Right kidney (tissue), 9 donors: ENCODE measurements at places on chromosomes 7 and 10.

DNA sequence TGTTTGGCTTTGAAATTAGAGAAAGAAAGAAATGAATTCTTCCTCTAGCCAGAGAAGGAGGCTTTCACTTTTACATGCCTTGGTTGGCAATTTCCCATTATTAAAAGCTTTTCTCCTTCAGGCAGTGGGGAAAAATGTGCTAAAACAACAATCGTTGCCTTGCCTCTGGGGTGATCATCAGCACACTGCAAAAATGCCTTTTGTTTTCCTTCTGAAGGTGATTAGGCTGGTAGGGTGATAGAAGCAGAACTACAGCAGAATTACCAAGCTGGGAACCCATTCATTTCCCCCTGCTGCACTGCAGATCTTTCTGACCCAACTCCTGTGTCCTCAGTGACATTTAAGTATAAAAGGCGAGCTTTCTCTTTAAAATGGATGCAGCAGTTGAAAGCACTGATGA is 22.2 kb downstream of the ANK3 start:
- no peak for DNase-seq

DNA sequence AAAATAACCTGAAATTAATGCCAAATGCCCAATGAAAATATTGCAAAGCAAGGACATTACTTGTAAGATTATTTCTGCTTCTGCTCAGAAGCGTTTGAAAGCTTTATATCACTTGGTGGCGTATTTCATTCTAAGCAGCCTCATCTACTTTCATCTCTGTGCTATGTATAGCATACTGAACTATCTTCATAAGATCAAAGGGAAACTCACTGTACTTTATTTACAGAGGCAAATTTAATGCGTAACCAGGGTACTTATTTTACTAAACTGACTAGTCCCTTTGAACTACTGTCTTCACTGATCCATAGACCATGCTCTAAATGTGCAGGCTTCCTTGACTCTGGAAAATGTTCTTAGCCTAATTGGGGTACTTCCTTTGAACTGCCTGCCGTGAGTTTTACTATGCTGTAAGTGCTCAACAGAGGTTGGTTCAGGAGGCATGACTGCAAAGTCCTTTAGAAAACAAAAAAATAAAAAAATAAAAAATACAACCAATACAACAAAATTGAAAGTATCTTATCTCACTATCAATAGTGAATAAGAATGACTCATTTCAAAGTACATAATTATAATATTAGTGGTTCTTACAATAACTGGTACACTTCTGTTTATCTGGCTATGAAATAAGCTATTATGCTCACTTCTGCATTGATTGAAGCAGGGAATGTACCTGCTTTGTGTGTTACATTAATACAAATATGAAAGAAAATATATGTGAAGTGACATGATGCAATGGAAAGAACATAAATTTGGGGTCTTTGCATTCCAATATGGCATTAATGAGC is 41.0 kb upstream of the TSPAN12 start:
- DNase-seq = no peak

GRCh38 chr10:17655567-17656146 is 11.7 kb downstream of the STAM start:
- no peak for DNase-seq

DNA sequence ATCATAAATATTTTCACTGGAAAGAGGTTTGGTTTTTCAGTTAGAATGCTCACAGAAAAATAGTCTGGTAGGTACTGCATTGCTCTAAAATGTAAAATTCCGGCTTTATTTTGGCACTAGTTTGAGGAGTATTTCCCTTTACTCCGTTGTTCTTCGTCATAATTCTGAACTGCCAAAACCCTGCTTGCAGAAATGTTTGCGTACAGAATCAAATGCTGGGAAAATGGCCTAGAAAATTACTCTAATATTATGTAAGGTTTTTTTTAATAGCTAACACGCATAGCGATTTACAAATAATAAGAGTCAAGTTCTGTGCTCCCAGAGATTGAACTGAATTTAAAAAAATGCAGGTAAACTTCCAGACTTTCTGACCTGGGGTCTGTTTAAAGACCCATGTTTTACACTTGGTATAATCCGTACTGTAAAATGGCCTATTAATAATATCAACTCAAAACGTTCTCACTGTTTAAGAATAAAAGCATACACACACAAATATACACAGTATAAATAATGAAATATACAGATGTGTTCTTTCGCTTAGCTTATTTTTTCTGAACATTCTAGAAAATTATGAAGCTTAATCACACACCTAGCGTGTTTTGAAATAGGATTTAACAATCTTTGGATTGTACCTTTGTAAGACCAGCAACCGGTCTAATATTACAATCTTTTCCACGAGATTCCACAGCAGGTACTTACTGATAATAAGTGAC is 23.5 kb upstream of the ANLN start:
- DNase-seq = no peak

DNA sequence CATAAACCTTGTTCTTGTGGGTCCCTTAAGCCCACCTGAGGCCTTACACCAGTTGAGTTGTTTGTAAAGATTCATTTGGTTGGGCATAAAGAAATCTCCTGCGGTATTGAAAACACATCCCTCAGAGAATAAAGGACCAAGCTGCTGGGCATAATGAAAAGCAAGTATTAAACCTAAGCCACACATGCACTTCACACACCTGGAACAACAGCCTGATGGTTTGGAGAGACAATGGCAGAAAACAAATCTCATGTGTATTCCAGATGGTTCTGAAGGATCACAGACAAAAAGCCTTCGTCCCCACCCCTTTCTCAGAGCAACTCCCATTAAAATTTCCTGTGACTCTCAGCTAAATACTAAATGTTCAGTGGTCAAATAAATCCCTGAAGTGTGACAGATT is 44.2 kb downstream of the FEZF1 start:
- no peak for DNase-seq

DNA sequence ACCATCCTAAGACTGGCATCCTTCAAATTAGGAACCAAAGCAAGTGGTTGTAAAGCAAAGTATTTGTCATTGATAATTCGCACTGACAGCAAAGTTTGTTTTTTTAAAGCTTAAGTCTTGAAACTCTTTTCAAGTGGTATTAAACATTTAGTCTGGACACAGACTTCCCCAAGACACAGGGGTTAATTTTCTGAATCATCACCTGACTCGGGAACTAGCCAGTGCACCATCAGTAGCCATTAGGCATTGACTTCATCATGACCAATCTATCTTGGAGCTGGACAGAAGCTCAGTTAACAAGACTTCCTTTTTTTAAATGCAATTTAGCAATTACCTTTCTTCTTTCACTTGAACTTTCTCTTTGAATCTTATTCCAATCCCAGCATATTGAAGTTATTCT is 210.6 kb downstream of the ZNF365 start:
- DNase-seq = no peak

DNA sequence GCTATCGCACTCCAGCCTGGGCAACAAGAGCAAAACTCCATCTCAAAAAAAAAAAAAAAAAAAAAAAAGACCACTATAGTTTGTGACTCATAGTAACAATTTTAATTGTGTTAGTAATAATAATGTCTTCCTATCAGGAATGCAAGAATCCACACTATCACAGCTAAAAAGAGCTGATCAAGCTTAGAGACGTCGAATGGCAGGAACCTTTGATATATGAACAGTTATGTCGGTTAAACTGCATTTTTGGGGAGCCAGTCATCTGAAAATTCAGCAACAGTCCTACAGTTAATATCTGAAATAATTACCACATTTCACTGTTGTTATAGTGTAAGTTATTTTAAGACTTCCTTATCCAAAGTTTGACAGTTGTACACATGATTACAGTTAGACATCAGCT is 8.8 kb downstream of the PHYH start:
- DNase-seq = no peak

GRCh38 chr10:9613338-9614075 is 1404.2 kb upstream of the CELF2 start:
- no peak for DNase-seq

GRCh38 chr7:11207565-11207964 is 233.9 kb downstream of the PHF14 start:
- no peak for DNase-seq

GRCh38 chr7:155466814-155467733 is 9.1 kb downstream of the EN2 start:
- DNase-seq = peak; percentile 71

DNA sequence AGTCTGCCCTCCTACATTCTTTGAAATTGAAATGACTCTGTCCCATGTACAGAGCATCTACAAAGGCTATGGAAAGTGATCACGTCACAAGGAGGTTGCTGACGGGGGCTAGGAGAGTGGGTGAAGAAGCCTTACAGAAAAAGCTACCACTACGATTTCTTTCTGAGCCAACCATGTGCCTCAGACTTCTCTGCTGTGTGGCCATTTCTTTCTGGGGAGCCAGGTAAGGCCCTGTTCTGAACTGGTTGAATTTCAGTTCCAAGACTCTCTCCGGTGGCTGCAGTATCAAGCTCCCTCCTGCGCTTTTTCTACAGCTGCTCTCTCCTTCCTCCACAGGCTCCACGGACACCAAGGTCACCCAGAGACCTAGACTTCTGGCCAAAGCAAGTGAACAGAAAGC is 112.5 kb upstream of the PRSS1 start:
- no peak for DNase-seq

- DNase-seq = no peak
These were observed 20.3 kb downstream of the CHAT start for GRCh38 chr10:49634069-49634660.

DNA sequence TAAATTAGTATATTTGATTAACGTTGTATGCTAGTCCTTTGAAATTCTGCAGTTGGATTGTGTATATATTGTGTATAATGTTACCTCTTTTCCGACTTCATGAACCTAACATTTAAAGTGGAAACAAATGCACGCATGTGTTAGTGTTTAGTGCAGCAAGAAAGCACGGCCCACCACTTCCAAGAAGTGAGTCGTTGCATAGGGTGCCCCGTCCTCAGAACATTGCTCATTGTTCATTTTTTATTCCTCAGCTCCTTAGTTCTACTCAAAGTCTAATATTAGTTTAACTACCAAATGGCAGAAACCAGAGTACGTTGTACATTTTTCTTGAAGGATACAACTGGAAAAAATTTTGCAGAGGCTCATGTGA is 407.6 kb downstream of the AUTS2 start:
- peak; percentile 22 for DNase-seq

DNA sequence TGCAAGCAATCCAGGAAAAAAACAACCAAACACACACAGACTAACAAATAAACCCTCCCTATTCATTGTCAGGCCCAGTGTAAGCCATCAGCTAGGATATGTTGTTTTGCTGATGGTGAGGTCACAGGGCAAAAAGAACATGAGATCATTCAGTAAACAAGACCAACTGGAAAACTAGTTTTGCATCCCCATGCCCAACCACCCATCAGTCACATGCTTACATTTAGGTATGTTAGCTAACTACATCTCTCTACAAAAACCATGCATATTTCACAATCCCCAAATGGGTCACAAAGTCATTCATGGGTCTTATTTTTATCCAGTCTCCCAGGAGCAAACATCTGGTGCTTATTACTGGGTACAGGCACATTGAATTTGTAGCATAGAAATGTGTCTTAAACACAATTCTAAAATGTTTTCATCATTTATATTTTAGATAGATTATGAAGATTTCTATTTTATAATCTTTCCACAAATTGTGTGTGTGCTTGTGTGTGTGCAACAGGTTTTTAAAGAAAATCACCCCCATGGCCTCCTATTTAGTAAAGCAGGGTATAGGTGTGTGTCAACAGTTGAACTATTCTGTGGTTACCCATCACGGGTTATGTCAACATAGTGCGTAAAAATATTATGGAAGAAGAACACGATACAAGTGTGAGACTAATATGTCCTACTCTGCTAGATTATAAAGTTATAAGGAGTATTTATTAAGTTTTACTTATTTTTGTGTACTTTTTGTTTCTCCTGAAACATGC is 103.8 kb upstream of the AKR1E2 start:
- DNase-seq = no peak

- no peak for DNase-seq
These were observed 63.1 kb upstream of the MEOX2 start for GRCh38 chr7:15749631-15750030.

- DNase-seq = no peak
These were observed 559.4 kb upstream of the GALNT17 start for GRCh38 chr7:70572571-70572970.

- no peak for DNase-seq
These were observed 4.4 kb downstream of the BMPER start for GRCh38 chr7:33909755-33910154.

DNA sequence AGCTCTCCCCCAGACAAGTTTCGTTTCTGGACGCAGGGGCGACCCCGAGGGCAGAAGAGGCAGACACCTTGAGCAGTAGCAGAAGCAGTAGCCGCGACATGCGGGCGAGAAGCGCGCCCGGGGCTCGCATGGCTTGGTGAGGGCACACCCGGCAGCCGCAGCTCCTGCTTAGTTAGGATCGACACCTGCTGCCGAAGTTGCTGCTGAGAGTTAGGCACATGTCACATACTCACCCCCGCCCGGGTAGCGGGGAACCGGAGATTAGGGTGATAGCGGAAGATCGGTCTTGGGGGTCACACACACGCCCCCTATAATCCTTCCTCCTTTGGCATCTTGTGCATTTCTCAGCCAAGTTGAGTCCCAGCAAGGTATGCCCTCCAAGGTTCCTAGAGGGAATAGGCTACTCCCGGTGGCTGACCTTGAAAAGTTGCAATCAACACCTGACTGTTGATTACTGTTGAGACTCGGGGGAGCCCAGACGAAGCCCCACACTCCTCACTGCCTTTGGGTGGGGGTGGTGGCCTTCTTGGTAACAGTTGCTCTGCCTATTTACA is 668 bp downstream of the GPR37 start:
- DNase-seq = peak; percentile 65

DNA sequence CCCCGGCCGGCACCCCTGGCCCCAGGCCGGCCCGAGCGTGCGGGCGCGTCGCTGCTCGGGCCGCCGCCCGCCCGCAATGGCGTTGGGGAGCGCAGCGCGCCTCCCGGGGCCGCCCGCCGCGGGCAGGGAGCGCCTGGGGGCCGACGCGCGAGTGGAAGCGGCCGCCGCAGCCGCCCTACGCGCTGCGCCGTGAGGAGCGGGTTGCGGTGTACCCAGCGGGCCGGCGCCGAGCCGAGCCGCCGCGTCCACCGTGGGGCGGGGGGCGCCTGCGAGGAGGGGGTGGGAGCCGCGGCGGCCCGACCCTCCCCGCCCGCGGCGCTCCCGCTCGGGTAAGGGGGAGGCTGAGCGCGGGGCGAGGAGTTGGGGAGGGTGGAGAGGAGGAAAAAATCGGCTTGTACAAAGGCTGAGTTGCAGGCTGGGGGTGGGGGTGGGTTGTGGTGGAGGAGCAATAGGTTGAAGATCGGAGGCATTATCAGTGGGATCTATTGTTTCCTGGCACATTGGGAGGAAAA is 473 bp downstream of the PPP1R9A start:
- DNase-seq = no peak

DNA sequence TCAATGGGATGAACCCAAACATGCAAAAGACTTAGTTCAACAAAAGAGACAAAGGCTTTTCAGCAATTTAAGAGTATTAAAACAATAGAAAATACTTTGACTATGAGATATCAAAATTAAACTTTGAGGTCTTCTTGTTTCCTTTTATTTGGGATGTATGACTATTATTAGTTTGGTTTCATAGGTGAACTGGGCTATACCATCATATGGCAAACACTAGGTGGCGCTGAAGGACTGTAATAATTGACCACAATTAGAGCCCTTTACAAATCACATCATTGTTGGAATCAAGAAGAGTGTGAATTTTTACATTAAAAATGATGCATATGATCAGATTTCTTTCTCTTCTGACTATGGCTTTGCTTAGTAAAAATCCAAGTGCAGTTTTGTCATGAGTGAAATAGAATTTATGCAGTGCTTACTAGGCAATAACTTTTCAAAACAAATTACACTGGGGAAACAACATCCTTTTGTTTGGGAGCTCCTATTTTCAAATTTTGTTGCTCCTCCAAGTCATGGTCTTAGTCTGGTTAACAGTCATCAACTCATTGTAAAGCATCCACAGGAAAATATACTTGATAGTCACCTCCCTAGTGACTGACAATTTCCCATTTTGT is 14.7 kb upstream of the NXPH1 start:
- DNase-seq = no peak

- DNase-seq = no peak
These were observed 163.2 kb downstream of the NOC3L start for GRCh38 chr10:94199565-94199964.
